ENCODE measurements at places on chromosomes 11 and 22.

DNA sequence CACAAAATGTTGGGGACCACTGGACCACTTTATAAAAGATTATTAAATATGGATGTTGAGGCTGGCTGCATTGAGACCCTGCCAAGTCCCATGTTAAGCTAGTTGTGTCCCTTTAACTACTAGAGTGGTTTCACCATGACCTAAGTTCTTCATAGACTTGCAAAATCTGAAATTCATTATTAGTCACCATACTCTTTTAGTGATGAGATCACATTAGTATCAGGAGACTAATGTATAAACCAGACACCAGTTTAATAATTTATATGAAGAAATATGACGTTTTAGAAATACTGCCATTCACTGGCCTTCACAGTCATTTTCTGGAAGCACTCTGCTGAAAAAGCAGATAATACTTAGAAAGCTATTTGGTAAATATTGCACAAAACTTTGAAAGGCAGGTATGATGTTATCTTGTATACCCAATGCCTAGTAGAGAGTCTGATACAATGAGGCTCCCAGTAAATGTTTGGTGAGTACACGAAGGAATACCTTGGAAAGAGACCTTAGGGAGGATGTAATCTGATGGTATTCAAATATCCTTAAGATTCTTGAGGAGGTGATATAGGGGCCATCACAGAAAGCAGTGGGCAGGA lies 728.2 kb upstream of the ANO5 start:
- no peak for DNase-seq

GRCh38 chr11:86483940-86484794 lies 109.5 kb downstream of the CCDC81 start:
- no peak for DNase-seq

GRCh38 chr11:90250970-90251369 lies 28.1 kb upstream of the CHORDC1 start:
- DNase-seq, result no peak

DNA sequence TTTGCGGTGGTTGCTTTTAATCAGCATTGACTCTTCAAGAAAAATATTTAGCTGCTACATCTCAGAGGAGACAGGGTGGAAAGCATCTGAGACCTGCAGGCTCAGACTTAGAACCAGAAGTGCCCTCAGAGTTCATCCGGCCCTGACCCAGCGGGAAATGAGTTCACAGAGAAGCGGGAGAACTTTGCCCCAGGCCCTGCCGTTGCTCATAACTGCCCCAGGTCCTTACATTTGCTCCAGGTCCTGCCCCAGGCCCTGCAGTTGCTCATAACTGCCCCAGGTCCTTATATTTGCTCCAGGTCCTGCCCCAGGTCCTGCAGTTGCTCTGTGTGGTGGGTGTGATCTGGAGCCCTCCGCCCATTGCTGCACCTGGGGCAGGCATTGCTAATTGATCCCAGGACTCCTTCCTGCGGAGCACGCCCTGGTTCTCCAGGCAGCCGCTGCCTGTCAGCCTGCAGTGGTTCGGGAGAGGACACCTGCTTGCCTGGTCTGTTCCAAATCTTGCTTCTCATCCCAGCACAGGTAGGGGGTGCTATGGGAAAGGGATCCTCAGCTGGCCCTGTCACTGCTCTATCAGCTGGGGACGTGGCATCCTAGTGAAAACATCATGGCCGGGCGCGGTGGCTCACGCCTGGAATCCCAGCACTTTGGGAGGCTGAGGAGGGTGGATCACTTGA lies 58.1 kb upstream of the PPP6R3 start:
- DNase-seq, result no peak

DNA sequence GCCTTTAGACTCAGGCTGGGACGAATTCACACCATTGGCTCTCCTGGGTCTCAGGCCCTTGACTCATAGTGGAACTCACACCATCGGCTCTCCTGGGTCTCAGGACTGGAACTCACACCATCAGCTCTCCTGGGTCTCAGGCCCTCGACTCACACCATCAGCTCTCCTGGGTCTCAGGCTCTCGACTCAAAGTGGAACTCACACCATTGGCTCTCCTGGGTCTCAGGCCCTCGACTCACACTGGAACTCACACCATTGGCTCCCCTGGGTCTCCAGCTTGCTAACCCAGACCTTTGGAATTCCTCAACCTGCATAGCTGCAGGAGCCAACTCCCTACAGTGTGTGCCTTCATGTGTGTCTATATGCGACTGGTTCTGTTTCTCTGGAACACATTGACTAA lies 56.7 kb downstream of the SHISAL1 start:
- no peak for DNase-seq

DNA sequence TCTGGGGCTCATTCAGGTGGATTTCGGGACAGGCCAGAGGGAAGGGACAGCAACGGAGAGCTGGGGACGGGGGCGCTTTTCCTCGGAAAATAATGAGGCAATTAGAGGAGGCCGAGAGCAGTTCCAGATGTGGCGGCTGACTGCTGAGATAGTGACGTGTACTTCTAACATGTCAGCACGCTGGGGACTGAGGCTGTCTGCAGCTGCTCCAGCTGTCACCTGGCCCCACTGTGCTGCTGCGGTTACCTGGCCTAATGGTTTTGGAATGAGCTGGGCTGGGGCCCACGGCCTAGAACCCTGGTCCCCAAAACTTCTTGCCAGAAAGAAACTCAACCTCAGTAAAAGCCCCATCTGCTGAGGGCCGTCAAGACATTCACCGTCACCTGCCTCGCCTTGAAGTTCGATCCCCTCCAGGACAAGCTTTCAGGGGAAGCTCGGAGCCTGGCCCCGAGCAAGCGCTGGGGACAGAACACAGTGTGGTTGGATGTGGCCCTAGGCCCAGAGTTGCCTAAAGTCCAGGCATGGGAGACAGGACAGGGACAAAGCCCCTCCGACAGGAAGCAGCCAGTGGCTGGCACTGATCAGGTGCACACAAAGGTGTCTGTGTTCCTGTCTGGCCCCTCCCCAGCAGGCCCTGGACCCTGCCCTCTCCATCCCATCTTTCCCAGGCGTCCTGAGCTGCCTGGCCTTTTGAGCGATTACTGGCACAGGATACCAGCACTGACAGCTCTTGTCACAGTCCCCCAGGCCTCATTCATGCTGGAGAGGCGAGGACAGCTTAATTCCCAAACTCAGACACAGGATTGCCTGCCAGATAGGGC lies 22.1 kb downstream of the RPUSD4 start:
- DNase-seq, result no peak

DNA sequence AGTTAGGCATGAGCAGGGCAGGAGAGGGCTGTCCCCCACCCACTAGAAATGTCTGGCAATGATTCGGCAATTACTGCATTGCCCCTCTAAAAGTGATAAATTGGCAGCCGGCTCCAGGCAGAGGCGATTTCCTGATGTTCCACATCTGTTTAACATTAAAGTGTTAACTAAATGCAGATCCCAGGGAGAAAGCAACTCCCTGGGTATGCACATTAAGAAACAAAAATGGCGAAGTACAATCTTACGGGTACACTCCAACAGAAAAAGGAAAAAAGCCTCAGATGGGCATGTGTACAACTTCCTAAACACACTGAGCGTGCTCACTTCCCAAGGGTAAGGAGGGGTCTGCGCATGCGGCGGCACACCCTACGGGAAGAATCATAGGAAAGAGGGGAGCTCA lies 314.4 kb downstream of the CASP12 start:
- DNase-seq, result no peak

DNA sequence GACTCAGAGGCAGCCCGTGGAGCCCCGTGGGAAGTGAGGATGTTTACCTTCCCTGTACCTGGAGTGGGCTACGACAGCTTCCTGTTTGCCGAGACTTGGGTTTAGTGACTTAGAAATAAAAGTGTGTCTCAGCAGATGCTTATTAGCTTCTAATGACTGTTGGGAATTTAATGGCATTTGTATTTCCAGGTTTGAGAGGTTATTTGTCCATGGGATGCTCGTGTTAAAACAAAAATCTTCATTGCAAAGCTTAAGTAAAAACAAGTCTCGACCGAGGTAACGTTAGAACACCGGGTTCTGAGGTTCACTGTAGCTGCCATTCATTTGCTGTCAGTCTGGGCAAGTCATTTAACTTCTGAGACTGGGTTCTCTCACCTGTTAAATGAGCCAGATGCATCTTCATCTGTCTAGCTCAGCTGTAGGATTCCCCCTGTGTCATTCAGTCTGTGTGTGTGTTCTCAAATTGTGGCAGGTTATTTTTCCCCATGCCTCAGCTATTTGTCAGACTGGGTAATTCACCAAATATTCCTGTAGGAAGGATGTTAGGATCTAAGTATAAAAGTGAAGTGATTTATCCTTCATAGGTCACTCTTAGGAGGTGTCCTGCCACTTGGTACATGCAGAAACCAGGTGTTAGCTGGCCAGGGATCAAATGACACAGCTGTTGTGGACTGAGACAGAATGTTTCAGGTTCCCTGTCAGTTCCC lies 791 bp downstream of the EI24 start:
- no peak for DNase-seq

GRCh38 chr22:49450498-49450897 lies 377.2 kb downstream of the BRD1 start:
- no peak for DNase-seq

DNA sequence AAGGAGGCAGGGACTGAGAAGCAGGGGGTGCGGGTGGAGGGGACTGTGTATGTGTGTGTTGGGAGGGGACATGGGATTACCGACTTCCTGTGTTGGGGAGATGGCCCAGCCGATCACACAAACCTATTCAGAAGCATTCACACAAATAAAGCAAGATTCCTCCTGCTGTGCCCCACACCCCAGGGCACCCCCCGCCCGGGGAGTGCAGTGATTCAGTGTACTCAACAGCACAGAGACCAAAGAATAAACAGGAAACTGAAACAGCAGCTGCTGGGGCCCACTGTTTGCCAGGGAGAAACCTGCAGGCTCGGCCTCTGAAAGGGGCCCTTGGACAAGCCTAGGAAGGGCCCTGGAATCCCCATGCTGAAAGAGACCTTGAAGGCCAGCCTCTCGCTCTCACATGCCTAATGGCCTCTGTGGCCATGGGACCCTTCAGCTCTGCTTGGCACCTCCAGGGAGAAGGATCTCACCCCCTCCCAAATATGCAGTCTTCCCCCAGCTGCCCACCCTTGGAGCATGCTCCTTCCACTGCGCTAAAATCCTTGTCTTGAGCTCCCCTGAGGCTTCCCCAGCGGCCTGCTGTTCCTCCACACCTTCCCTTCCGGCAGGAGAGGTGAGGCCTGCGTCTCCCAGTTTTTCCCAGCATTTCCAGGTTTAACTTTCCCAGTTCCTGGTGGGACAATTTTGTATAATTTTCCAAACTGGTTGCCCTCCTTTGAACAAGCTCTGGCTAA lies 72.9 kb downstream of the CSNK2A3 start:
- no peak for DNase-seq

DNA sequence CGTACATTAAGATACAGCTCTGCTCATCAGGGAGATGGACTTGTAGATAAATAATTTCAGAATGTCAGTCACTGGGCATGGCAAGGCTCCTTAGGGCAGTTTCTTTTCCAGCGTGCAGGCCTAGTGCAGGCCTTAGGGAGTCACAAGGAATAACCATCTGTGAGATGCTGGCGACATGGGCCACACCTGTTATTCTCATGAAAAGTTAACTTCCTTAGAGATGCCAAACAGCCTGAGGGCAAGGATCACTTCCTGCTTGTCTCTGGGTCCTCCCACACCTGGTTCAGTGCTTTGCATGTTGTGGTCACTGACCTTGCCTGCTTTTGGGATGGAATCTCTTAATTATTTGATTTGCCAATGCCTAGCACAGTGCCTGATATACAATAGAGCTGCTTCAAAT lies 70.6 kb downstream of the ST3GAL4 start:
- no peak for DNase-seq
